Stimulated activated CD4-positive, alpha-beta T cell treated with anti-CD3 and anti-CD28 coated beads, Interleukin-15, amount 100 ng/mL, for 1 hour (primary cell): ENCODE measurements at places on chromosomes 3 and 15.

GRCh38 chr3:194967151-194968117 lies 281.8 kb downstream of the FAM43A start:
- DNase-seq: no peak

GRCh38 chr3:121995161-121996137 lies 26.6 kb downstream of the ILDR1 start:
- no peak for DNase-seq

GRCh38 chr3:179451265-179452175 lies at the start of gene GNB4:
TSS of gene GNB4 (minus strand) at chr3:179451470. CDS start at chr3:179426200, 25,270 bp downstream.
- peak; percentile 22 for DNase-seq

GRCh38 chr3:108022256-108023150 lies 68.3 kb downstream of the CD47 start:
- DNase-seq: no peak

DNA sequence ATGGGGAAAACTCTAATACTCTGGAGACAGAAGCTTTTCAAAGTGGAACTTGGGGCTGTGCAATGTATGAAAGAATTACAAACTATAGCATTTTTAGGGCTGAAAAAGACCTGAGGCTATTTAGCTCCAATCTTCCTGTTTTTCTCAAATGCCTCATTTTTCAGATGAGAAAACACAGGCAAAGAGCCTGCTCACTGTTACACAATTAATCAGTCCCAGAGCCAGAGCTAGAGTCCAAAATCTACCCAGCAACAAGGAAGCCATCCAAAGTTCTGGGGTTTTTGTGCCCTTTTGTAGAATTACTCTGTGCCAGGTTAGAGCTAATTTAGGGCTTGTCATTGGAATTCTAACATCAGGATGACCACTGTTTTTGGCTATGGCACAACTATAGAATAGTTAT lies 45.5 kb downstream of the GPR149 start:
- no peak for DNase-seq

- DNase-seq: no peak
Observed at GRCh38 chr3:192816351-192816750, 89.0 kb upstream of the FGF12 start.

DNA sequence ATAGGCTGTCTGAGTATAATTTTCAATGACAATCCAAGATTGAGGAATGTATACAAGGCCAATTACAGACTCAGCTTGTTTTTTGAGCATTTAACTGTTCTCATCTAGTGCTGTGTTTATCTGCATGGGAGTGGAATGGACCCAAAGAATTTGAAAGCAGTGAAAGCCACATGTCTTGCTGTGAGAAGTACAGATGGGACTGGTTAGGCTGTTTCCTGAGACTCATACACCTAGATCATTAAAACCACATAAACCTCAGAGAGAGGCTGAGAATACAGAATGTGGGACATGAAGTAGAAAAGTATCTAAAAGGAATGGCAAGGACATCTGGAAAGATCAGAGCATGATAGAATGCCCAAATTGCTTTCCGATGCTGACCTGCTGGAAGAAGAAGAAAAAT lies 224.6 kb downstream of the NLGN1 start:
- no peak for DNase-seq

DNA sequence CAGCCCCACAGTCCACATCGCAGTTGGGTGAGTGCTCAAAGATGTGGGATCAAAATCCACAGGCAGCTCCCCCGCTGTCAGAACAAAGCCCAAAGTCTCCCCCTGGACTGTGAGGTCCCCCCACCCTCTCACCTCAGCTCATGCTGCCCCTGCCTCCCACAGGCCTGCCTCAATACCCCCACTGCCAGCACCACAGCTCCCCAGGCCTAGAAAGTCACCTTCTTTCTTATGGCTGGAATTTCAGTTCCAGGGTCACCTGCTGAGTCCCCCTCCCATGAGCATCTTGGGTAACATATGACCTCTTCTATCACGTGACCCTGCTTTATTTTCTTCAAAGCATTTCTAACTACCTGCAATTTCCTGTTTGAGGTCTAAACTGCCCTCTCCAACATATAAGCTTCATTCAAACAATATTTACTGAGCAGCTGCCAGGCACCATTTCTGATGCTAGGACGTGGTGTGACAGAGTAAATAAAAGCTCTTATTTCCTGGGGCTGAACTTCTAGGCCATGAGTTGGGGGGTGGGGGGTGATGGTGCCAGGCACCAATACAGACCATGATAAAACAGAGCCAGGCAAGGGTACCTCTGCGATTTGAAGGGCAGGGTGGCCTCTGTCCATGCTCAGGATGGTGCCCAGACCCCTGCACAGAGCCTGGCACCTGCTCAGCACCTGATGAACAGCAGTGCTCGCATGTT lies 2.4 kb upstream of the TMEM89 start:
- no peak for DNase-seq

- DNase-seq: no peak
Observed at GRCh38 chr3:112966633-112967032, 8.3 kb downstream of the CD200R1 start.

GRCh38 chr3:127796045-127796830 lies 26.1 kb downstream of the MGLL start:
- no peak for DNase-seq

- DNase-seq: no peak
Observed at GRCh38 chr3:67781871-67782270, 127.5 kb upstream of the SUCLG2 start.

- DNase-seq: no peak
Observed at GRCh38 chr15:69127306-69127705, 33.1 kb upstream of the GLCE start.

GRCh38 chr3:41120460-41120859 lies 78.8 kb upstream of the CTNNB1 start:
- DNase-seq: no peak

DNA sequence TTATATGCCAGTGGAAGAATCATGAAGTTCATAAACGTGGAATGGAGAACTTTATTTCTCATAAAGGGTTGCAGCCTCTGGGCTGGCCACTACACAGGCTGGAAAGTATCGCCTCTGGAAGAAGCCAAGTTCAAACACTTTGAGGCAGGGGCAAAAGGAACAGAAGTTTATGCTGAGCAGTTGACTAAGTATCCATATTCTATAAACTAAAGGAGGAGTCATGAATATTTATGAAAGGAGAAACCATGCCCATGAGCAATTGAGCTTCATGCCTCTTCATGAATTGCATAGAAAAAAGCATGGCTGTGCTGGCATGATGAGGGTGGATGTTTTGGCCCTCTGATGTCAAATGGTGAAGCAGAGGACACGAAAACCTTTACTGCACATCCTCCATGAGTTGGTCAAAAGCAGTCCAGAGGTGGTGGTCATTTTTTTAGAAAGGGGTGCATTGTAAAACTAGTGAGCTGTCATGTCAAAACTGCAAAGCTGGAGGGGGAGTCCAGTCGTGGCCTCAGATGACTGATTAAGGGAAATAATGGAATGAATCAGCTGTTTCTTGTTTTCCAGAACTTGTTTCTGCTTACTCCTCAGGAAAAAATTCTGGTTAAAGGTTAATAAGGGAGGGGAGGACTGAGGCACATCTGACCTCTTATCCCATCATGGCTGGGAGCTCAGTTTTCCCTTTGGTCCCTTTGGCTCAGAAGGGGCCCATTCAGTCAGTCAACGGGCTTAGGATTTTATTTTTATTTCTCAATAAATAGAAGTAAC lies 276.7 kb downstream of the CHL1 start:
- no peak for DNase-seq

DNA sequence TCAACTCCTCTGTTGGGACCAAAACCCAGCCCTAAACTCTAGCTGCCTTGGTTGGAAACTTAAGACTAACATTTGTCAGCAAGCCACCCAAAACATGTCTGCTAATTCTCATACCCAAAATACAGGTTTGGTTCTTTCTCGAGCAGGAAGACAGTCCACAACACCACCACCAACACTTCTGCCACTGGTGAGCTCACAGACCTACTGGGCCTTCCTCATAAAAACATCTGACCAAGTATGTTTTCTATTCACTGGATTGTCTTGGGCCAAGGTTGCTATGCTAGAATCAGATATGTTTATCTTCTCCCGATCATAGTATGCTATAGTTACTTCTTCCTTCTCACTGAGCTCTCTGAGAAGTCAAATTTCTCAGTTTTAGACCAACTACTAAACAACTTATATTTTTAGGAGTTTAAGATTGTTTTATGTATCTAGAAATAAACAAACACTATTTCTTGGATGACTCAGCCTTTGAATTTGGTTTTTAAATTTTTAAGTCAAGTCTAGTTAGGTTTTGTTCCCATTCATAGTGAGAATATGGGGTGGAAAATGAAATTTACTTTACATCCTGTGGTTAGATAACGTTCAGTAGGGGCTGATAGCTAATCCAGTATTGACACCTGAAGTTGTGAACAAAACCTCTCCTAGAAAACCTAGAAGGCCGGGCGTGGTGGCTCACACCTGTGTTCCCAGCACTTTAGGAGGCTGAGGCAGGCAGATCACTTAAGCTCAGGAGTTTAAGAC lies 360.5 kb downstream of the RSL24D1 start:
- no peak for DNase-seq

- DNase-seq: no peak
Observed at GRCh38 chr3:170511371-170511770, 74.5 kb downstream of the SLC7A14 start.

DNA sequence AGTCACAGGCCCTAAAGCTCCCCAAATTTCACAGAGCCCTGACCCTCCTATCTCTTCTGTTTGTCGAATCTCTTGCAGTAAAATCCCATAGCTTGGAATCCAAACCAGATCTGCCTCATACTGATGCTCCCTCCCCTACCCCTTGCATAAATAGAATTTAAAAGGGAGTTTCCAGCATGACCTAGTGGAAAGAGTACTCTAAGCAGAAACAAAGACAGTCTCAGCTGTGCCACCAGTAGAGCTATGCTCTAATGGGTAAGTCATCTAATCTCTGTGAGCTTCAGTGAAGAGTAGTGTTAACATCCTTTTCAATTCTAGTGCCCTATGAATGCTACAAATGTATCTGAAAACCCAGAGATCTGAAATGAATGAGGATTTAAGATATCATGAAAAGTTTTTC lies 4.0 kb upstream of the SLC12A1 start:
- DNase-seq: no peak

- DNase-seq: no peak
Observed at GRCh38 chr3:60192297-60193114, 1058.7 kb downstream of the FHIT start.

DNA sequence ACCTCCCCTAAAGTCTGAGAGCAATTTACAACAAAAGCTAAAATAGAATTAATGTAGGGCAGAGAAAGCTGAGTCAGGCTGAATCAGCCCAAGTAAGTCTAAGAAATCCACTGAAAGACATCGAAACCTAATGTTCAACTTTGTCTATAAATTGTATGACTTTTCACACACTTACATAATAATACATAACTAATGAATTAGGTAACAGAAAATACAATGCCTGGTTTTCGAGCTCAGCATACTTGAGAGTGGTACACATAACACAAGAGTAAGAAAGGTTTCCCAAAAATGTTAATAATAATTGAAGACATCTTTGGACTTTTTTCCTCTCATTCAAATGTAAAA lies 55.3 kb upstream of the VGLL4 start:
- no peak for DNase-seq

DNA sequence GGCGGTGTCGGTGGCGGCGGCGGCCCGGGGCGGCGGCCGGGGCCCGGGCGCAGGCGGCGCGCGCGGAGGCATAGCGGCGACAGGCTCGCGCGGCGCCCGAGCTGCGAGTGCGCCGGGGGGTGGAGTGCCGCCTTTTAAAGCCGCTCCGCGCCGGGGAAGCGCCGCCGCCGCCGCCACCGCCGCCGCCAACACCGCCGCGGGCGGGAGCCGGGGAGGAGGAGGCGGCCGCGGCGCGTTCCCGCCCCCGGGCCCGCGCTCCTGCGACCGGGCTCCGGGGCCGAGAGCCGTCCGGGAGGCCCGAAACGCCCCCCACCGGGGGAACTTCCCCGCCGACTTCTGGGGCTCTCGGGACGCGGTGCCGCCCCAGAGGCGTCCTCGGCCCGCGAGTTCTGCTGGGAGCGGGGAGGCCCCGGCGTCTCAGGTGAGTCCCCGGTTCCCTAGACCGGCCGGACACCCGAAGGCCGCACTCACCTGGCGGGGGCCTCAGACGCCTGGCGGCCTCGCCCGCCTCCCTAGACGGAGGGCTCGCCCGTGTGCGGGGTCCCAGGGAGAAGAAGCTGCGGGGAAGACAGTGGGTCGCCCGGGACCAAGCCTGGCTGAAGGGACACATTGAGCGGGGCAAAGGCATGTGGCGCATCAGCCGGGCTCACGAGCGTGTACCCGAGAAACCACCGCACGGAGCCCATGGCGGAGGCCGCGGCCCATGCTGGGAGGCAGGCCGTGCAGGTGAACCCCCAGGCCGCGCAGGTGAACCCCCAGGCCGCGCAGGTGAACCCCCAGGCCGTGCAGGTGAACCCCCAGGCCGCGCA lies at the start of gene PCSK6:
PCSK6 (minus strand) TSS at position 109 of the 809 bp plus-strand sequence; CDS start at position 72, 37 bp downstream.
- DNase-seq: no peak

GRCh38 chr15:65812916-65813315 lies 20.8 kb upstream of the DENND4A start:
- no peak for DNase-seq

DNA sequence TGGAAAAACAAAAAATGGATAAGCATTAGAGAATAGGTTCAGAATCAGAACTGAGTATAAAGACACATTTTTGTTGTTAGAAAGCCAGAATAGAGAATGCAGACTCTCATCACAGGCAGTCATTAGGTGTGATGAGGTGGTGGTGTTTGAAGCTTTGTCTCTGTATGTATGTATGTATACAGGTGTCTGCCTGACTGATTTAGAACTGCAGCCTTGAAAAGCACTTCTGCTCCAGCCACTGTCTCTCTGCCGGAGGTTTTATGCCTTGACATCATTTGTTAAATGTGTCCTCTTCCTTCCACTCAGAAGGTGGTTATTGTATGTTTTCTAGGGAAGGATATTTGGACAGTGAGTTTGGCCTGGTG lies 80.7 kb upstream of the ZBED2 start:
- DNase-seq: no peak

DNA sequence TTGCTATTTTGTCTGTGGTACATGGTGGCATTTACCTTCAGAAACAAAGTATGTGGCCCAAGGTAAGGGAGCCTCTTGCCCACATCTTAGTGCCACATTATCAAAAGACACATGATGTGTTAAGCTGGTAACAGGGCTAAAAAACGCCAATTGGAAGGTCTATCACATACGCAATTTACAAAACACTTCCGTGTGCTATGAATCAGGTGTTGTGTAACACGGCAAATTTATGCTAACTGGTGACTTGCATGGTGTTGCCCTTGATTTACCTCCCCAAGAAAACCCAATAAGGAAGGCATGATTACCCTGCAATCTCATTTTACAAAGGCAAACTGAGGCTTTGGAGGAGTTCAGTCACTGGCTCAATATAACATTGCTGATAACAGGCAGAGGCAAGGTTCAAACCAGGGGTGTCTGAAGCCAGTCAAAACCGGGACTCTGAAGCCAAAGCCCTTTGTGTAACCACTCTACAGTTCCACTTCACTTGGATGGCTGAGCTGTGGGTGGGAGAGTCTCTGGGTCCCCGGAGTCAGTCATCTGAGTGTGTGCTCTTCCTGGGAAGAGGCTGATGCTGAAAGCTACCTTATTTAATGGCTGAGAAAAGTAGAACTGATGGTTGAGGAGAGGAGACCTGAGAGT lies 103.9 kb upstream of the BCL6 start:
- DNase-seq: no peak

DNA sequence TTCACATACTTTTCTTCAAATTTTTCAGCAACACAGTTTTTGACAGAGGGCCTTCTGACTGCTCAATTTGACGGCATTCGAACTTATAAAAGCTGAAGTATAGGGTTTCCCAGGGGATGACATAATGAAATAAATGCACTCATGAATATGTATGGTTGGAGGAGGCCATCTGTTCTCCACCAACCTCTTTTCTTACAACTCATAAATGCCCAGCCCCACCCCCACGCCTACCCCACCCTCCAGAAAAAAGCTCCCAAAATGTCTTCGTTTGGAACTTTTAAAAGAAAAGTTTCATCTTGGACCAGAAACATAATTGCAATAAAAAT lies 211.6 kb upstream of the LRRN1 start:
- DNase-seq: no peak
